Gastroesophageal sphincter (tissue), 4 donors: ENCODE measurements at places on chromosomes 6 and 20.
A peak's percentile ranks its signal among the peaks of the same experiment; 100 is the strongest.

DNA sequence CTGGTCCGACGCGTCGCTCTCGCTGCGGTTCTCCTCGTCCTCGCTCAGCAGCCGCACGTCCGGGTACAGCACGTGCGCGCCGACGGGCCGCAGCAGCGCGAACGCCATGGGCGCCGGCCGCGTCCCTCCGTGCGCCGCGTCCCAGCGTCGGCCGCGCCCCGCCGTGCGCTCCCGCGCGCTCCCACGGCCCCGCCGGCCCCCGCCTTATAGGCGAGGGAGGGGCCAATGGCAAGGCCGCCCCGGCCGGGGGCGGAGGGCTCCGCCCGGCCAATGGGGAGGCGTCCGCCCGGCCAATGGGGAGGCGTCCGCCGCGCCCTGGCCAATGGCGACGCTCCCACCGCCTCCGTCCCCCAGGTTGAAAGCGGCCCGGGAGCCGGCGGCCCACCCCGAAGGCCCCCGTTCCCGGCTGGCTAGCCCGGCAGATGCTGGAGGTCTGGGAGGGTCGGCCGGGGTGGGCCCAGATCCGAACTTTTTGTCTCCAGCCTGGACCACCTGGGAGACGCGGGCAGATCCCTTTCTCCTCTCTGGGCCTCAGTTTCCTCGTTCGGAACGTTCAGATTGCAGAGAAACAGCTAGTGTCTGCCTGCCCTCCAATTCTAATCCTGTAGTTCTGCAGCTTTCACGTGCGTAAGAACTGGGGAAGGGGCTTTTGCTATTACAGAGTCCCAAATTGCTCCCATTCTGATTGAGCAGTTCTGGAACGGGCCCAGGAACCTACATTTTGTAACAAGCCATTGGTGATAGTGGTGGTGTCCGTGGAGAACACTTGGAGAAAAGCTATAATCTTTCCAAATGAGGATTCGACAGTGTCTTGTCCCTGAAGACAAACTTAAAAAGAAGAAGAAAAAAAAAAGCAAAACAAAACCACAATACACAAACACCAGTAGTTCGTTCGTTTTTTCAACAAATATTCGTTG, at the start of gene TCF15:
Gene TCF15, minus strand, starts transcription at position 180 of the 917 bp plus-strand sequence. Its CDS starts 72 bp downstream, at position 108.
- peak; percentile 61 for ATAC-seq

DNA sequence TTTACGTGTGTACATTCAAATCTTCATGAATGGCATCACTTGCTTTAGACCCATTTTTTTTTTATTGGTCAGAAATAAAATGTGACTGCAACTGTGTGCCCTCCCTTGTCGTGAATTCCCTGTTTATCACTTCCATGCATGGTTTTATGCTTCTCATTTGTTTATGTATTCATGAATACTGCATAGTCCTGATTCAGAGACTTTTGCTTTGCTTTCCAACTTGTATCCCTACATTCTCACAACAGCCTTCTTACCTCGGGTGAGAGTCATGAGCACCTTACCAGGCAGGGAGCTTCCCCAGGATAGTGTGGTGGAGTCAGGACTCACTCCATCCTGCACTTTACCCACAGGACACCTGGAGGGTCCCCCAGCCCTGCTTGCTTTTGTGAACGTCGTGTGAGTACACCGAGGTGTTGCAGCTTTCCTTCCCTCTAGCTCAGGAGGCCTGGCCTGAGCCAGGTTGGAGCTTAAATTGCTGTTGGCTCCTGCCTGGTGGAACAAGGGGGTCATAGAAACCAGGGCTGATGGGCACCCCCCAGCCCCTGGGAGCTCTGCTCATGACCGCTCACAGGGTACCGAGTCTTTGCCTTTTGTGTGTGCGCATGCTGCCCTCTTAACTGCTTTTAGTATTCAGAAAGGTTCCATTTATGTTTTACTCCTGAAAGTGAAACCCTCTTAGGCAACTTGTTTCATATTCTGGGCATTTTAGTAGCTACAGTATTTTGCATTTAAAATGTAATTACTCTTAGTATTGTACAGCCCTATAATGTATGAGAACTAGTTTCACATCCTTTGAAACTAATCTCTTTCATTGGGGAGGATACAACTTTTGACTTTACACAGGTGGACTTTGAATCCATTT, 66.0 kb downstream of the CDS2 start:
- ATAC-seq, result no peak

DNA sequence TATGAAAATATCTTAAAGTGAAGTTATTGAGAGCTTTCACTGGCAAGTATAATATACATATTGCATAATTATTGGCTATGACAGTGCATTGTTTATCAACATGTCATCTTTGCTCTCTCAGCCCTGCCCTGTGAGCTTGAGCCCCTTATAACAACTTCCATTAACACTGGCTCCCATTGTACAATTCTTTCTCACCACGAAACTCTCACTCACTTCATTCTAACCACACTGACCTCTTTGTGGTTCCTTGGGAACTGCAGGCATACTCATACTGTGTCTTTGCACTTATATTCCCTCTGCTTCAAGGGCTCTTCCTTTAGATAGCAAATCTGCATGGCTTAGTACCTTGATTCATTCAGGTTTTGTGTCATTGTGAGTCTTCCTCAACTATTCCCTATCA, 411.8 kb downstream of the CDKAL1 start:
- ATAC-seq, result no peak

- no peak for ATAC-seq
Observed at GRCh38 chr6:120200853-120201252, 851.3 kb upstream of the MAN1A1 start.

- ATAC-seq, result no peak
Observed at GRCh38 chr20:31833931-31834521, 11.4 kb downstream of the FOXS1 start.

DNA sequence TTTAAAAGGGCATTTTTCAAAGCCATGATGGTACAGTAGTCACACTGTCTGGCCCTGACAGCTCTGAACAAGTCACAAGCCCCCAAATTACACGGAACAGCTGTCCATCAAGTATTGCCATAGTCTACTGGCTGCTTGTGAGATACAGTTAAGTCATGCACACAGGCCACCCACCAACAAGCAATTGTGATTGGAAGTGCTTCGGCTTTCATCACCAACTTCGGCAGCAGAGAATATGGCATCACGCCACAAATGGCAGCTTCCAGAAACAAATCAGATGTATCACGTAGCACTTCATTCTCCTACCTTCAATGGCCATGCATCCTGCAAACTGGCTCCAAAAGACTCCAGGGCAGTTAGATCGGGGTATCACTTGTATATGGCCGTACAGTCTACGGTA, 160.5 kb downstream of the PTPRT start:
- no peak for ATAC-seq

- peak; percentile 74 for ATAC-seq
Observed at GRCh38 chr6:112337209-112337638, 9.9 kb upstream of the RFPL4B start.

DNA sequence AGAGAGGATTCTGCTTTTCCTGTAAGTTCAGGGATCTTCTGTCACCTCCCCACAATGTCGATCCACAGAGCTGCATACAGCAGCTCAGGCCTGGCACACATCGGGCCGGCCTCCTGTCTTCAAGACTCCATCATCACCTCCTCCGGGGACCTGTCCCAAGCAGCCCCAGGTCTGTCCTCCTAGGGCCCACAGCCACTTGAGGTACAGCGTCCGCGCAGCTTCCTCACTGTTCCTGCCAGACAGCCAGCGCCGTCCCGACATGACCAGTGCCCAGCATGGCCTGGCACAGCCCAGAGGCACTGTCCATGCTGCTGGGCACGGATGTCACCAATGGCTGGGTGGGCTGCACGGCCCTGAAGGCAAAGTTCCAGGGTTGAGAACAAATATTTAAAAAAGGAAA, 101.6 kb downstream of the DLL1 start:
- no peak for ATAC-seq

- no peak for ATAC-seq
Observed at GRCh38 chr20:1423625-1424106, 30.8 kb upstream of the FKBP1A start.

DNA sequence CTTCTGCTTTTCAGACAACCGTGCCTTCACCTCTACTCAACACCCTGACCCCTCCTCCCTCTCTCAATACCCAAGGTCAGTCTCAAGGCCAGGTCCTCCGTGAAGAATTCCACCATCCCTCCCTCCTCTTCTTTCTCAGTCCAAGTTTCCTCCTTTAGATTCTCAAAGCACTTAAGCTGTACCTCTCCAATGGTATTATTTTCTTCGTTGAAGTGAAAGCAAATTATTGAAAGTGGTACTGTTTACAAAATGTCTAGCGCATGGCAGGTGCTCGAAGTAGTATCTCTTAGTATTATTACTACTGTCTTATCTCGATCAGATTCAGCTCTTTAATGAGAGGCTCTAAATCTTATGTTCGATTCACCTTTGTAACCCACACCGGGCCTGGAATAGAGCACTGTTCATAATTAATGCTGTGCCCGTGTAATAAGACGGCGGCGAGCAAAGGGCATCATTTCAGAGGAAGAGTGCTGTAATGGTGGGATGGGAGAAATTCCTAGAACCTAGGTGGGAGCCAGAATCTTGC, 593 bp upstream of the RALGAPB start:
- ATAC-seq, result peak; percentile 6

DNA sequence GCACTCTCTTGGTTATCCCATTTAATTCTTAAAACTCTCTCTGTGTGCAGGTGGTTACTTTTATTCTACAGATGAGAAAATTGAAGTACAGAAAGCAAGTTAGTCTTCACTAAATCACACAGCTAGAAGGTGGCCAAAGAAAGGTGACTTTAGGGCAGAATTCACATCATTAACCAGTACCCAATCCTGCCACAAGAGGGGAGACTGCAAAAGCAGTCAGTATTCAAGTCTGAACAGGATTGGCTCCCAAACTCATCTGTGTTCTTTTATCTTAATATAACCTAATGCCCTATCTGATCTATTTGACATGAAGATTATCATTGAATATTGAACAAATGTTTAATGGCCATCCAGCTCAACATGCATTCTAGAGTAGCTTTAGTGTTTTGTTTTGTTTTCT, 225.3 kb upstream of the FAM83B start:
- no peak for ATAC-seq

GRCh38 chr6:46947497-46947896, 25.8 kb upstream of the ADGRF5 start:
- ATAC-seq, result no peak

DNA sequence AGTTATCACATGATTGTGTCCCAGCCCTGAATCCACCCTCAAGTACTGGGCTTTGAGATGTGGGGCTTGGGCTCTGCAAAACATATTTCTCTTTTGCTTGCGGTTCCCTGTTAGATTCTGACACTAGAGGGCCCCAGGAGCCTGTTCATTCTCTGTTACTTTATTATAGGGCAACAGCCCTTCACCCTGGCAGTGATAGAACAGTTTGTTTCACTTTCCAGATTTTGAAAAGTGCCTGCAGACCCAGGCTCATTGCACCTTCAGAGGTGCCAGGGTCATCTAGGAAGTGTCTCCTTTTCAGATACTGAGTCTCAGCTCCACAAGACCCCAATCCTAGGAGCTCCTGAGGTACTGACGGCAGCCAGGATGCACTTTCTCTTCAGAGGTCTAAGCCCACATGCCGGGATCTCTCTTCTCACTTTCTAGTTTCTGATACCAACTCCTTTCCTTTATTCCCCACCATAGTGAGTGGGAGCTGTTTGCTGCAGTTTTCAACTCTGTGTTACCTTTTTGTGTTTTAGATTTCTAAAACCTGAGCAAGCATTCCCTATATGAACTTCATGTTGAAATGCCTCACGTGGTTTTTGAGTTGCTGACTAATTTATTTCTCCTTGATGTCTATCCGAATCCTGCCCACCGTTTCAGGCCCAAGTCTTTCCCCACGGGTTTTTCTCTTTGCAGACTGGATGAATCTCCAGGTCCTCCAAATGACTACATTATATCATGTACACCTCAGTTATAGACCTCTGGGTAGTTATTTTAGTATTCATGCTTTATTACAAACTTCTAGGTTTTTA, 10.9 kb downstream of the ABT1 start:
- ATAC-seq, result no peak

- ATAC-seq, result peak; percentile 82
Observed at GRCh38 chr6:146913842-146914488, 290.3 kb upstream of the STXBP5 start.

DNA sequence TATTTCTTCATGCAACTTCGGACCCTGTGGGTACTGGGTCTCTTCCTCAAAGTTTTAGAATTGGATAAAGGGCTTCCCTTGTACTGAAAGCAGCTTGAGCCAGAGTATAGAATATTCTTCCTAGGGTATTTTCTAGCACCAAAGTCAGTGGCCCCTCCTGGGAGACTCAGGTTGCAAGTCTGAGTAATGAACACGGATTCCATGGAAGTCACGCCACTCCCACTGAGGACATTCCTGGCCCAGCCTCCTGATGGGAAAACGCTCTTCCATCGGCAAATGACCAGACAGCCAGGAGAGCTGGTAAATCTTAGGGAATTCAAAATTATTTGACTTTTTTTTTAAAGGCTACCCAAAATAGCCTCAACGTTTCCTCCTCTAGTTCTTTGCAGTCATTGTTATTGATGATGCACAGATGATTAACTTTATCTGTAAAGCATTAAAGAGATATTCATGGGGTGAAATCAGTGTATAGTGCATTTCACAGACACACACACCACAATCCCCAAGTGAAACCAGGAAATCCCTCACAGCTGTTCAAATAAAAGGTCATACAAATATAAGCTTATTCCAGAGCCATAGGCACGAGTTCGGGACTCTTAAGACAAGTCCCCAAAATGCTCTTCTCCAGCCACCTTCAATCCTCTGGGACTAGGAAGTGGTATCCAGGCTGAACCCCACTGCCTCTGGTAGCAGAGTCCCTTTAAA, 248.8 kb downstream of the SOD2 start:
- no peak for ATAC-seq

DNA sequence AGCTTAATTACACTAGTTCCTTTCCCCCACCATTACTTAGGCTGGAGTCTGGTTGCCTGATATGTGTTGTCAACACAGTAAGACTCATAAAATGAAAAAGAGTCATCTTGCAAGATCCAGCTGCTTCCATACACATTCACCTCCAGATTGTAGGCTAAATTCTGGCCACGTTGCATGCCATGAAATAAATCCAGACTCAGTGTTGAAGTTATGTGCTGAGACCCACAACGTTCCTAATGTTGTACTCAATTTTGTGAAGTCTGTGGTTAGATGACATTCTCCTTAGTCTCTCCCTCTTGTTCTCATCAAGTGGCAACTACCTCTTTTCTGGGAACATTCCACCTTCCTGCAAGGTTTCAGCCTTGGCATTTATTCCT, 212.3 kb downstream of the LMBRD1 start:
- no peak for ATAC-seq
